ENCODE measurements at places on chromosomes 16 and 17. TPM values are rescaled to one million over a fixed set of nuclear protein-coding genes. Genes with fewer than 3 reads are reported as not detected.

GRCh38 chr17:80726558-80727408 lies 182.1 kb downstream of the RPTOR start:
- no peak overlapping the region for H3K27ac ChIP-seq
- no peaks in the 10 kb centered on the region for H3K4me1 ChIP-seq
- no peak overlapping the region for H3K4me3 ChIP-seq
- DNase-seq = no peak

DNA sequence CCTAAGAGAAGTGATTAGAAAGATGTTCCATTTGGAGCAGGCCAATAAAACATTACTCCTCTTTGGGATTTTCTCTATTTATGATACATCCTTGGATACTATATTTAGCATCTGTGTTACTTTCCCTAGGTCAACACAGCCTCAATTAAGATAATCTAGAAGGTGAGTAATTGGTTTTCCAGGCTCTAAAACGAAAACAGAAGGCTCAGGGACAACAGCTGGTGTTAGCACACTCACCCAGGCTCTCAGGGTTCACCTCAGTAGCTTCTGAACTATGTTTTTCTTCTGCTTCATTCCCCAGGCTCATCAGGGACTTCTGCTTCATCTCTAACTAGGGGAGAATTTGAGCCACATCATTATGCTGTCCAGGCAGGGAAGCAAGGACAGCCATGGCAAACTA lies 76.6 kb downstream of the ZZEF1 start:
- peaks cover 7% of the 10 kb centered on the region for H3K4me1 ChIP-seq
- no peaks in the 10 kb centered on the region for H3K27me3 ChIP-seq
- H3K36me3 ChIP-seq = peaks cover 100% of the 10 kb centered on the region
- no peak overlapping the region for H3K4me3 ChIP-seq
- H3K27ac ChIP-seq = no peak overlapping the region

GRCh38 chr17:6903326-6903900 lies 71.9 kb upstream of the TEKT1 start:
- DNase-seq = no peak
- H3K36me3 ChIP-seq = no peaks in the 10 kb centered on the region
- no peak overlapping the region for H3K27ac ChIP-seq

CD300H gene
- total RNA-seq = not detected

ABAT gene
- 34.1 TPM for total RNA-seq

TBC1D3D gene
- total RNA-seq = 1.7 TPM

Measured in heart left ventricle (tissue), 16 donors.